ENCODE measurements at places on chromosomes 12 and 14. TPM values are rescaled to one million over a fixed set of nuclear protein-coding genes. Genes with fewer than 3 reads are reported as not detected.

The IFI27L2 gene
- total RNA-seq = 63.5 TPM

DNA sequence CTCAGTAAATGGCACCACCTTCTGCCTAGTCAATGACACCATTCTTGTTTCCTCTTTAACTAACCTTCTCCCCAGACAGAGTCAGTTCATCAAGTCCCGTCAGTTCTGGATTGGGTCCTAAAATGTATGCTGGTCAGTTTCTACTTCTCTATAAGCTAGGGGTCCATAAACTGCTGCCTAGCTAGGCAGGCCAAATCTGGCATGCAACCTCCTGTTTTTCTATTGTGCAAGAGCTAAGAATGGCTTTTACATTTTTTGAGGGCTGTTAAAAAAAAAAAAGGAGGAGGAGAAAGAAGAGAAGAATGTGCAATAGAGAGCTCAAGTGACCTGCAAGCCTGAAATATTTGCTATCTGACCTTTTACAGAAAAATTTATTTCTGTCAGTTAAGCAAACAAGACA, 6.4 kb upstream of the TMED10 start:
- peak; percentile 78 for DNase-seq

GRCh38 chr12:76272287-76272686, 75.9 kb downstream of the BBS10 start:
- DNase-seq = no peak

DNA sequence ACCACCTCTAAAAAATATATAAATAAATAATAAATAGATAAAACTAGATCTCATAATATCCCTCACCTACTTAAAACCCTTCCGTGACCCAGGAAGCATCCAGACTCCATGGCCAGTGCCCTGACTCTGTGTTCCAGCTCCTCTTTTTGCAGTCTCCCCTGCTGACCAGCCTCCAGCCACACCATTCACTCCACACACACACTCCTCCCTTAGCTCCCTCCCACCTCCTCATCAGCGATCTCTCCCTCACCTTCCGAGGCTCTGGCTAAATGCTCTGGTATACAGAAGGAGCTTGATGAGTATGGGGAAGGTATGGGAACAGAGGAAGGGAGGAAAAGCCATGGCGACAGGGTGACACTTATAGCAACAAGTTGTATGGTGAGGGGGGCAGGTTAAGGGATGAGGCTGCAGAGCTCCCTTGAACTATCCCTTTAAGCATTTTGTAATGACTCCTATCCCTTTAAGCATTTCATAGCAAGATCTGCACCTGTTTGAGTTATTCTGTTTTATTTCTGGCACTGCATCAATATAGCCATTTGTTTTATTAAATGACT, 26.1 kb upstream of the EIF4B start:
- no peak for DNase-seq

The LGALS3 gene
- 247 TPM for total RNA-seq

- peak; percentile 46 for DNase-seq
Measured at GRCh38 chr12:6052940-6053329, 71.5 kb downstream of the VWF start.

DNA sequence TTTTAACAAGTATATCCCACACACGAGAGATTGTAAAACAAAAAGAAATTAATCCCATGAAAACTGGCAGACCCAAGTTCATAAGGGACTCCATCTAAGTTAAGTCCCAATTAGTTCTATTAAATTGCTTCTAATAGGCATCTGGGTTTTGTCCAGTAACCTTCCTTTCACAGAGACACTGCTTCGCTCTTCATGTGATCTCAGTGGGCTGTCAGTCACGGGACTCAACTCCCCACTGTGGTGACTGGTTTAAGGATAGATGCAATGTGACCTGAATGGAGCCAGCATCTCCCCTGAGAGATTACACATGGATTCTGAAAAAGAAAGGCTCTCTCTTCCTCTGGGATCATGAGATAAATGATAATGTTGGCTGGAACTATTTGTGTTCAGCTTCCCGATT, 96.4 kb downstream of the GAS2L3 start:
- DNase-seq = no peak

- DNase-seq = no peak
Measured at GRCh38 chr12:62843716-62844115, 91.2 kb downstream of the PPM1H start.
